ENCODE measurements at places on chromosomes 11 and 22.

GRCh38 chr11:65593518-65594414, 1.8 kb downstream of the KCNK7 start:
- peak; percentile 49 for DNase-seq

- no peak for DNase-seq
These were observed 4747.7 kb upstream of the OR11H1 start for GRCh38 chr22:10780281-10780680.

DNA sequence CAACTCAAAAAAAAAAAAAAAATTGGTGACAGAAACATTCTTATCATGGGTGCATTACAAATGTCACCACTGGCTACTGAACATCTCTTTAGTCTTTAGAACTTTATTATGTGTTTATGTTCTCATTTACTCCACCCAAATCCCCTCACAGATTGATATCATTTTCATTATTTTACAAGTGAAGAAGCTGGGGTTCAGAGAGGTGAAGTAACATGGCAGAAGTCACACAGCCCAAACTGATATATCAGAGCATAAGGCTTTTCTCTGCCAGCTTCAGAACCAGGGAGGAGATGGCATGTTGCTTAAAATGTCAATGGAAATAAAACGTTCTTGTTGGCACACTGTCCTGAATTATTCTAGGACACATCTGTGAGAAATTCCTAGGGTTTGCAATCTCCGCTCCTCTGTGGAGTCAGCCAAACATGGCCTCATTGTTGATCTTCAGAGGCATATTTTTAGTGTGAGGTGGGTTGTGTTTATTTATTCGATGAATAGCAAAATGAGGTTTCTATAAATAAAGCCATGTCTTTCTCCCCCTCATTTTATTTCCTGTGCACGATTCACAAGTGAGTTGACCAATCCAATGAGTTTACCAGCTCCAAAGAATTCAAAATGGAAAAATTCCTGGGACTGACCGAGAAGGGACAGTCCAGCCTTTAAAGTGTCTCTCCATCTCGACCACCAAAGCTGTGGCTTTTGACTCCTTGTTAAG, 72.9 kb upstream of the ANO1 start:
- no peak for DNase-seq

DNA sequence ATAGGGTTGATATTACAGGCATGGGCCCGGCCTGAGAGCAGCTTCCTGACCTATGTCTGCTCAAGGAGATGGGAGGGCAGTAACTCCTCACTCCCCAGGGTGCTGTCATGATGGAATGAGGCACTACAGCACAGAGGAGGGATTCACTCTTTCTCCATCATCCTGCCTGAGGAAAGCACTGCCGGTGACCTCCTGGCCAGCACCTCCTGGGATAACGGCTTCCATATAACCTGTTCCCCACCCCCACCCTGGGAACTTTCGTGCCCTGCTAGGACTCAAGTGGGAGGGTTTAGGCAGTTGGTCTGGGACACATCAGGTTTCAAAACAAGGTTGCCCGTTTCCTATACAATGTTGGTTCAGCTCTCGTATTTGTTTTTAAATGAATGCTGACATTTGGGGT, 42.7 kb upstream of the MN1 start:
- no peak for DNase-seq

DNA sequence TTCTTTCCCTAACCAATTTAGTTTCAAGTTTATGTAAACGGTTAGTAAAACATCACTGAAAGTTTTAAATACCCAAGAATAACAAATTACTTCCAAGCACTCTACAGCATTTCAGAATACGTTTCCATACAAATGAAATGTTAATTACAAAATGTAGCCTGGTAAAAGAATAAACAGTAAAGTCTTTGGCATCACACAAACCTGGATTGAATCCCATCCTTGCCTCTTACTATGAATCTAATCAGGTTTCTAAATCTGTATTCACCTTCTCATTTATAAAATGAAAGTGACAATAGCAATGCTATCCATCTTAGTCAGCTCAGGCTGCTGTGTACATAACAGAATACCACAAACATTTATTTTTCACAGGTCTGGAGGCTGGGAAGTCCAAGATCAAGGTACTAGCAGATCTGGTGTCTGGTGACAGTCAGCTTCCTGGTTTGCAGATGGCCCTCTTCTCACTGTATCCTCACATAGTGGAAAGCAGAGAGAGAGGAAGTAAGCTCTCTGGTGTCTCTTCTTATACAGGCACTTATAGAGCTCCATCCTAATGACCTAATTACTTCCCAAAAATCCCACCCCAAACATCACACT, 19.2 kb downstream of the FAM168A start:
- no peak for DNase-seq

DNA sequence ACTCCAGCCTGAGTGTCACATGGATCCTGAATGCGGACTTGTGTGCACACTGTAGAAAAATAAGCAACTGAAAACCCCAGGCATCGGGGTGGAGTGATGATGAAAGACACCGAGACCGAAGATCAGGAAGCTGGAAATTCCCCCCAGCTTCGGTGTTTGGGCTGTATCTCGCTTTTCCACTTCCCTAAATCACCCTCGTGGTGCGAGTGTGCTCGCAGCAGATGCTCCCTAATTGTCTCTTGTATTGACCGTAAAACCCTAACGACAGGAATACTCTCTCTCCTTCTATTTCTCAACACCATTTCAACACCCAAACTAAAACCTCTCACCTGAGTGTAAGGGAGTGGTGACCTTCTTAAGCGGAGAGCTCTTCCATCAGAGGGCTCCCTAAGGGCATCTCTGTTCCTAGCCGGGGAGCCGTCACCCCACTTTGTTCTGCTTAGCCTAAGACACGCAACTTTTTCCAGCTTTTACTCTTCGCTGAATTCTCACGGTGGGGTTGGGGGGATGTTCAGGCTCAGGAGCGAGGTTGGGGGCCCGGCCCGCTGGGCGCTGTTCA, 635 bp upstream of the GRK3 start:
- DNase-seq = peak; percentile 50

GRCh38 chr11:71096751-71097388, 155.5 kb downstream of the SHANK2 start:
- no peak for DNase-seq

DNA sequence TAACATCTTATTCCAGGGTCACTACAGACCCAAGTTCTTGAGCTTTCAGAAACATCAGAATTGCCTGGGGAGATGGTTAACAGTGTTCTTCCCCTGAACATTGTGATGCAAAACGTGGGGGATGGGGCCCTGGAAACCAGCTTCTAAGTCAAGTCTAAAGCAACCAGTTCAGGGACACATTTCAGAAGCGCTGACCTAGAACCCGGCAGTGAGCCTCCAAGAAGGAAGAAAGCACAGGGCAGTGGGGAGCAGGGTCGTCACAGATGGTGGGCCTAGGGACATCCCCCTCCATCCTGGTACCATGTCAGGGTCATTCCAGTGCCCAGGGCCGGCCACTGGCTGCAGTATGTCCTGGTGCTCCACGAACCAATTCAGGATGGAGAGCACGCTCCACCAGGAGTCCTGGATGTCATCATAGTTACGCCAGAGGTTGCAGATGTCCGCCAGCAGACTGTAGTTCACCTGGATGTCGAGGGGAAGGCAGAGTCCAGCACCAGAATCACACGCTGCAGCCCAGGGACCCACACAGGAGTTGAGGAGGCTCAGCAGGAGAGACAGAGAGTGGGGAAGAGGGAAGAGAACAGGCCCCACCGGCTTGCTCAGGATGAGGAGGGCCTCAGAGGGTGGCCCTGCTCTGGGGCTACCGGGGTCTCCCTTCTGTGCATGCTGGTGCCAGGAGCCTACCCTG, 5.0 kb downstream of the NAGA start:
- no peak for DNase-seq

- no peak for DNase-seq
These were observed 51.1 kb upstream of the LMO2 start for GRCh38 chr11:33942954-33943353.

DNA sequence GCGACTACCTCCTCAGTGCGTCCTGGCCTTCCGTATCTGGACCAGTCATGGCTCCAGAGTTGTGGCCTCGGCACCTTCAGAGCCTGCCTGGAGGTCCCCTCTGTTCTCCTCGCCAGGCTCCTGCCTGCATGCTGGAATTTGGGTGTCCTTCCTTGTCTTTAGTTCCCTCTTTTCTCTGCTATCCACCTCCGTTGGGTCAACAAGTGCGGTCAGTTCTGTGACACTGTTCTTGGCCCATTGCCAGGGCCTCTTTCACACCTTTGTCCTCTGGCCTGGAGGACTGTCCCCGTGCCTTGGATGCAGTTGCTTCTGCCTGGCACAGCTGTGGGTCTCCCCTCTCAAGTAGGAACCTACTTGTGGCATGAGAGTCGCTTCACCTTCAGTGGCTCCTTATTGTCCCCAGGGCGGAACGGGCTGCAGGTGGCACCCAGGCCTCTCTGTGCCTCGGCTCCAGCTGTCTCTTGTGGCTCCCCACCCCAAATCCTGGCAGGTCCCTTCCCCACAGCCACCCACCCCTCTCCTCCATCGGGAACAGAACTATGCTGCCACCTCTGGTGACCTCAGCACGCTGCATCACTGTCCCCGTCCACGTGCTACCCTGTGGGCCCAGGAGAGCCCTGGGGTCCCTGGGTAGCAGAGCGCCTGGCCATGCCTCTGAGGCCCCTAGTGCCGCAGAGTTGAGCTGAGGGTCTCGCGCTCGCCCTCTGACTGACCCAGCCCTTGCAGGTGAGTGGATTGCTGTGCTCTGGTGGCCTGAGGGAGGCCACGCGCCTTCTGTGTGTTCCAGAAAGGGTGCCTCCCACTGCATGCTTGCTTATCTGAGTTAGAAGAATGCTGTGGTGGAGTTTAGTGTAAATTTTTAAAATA, 4.7 kb downstream of the DGCR8 start:
- DNase-seq = no peak

DNA sequence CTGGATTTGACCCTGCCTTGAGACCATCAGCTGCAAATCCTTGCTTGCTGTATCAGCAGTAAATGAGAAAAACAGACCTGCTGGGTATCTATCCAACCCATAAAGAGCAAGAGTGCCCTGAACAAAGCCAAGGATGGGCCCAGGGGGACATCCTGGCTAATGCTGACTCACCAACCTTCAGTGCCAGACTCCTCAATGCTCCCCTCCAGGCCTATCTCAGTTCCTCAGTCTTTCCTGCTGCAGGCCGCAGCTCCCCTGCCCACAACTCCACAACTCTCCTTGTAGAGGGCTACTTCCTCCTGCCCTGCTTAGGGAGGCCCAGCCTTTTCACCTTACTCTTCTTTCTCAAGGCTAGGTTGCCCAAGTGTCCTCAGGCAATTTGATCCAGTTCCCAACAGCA, 2.6 kb downstream of the LAMTOR1 start:
- DNase-seq = no peak

DNA sequence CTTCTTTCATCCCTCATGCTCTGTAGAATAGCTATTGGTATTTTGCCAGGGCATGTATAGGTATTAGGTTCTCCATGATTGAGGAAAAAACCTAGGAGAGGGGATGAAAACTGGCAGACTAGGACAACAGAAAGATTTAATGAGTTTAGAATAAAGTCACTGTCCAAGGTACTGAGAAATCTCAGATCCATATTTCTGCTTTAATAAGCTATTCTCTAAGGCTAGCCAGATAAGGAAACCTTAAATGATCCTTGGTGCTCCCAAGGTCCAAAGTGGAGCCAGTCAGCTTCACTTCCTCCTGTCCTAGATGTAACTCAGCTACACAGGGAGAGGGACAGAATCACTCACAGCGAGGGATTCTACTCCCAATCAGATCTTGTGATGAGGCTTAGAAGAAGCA, 13.7 kb upstream of the CSNK2A3 start:
- DNase-seq = no peak

GRCh38 chr11:134712228-134713145, 300.4 kb upstream of the B3GAT1 start:
- no peak for DNase-seq

GRCh38 chr11:10891151-10891720, 33.4 kb upstream of the ZBED5 start:
- no peak for DNase-seq

DNA sequence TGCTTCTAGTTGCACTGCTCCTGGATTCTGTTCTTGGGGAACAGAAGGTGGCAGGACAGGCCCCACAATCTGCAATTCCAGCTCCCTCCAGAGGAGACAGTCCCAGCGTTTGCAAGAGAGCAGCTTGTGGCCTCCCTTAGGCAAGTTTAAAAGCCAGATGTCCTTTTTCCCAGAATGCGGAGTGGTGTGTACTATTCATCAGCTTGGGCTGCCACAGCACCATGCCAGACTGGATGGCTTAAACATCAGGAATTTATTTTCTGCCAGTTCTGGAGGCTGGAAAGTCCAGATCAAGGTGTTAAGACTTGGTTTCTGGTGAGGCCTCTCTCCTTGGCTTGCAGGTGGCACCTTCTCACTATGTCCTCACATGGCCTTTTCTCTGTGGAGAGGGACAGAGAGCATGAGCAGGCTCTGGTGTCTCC, 11.7 kb downstream of the MIAT start:
- no peak for DNase-seq

GRCh38 chr11:74581954-74582547, 10.3 kb upstream of the POLD3 start:
- no peak for DNase-seq

DNA sequence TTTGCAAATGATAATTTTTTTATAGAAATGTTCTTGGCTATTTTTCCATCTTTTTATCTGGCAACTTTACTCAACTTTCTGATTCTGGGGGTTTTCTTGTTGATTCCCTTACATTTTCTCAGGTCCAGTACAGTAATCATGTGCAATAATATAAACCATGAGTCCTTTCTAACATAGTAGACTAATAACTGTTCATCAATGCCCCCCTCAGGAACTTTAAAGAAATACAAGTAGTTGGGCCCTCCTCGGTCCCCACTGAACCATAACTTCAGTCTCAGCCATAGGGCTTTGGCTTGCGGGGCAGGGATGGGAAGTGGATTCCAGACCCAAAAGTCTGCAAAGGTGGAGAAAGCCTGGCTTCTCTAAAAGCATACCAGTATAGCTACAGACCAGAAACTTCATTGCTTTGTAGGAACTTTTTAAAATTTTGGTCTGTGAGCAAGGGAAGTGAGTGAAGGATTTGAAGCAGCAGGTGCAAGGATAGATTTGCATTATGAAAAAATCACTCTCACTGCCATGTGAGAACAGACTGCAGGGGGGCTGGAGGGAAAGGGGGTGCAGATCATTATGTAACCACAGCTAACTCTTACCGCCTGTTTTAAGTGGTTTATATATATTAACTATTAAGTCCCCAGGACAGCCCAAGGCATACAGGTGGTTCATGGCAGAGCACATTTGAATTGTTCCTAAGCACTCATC, 10.4 kb upstream of the TUB start:
- no peak for DNase-seq

- DNase-seq = peak; percentile 75
These were observed 9.8 kb downstream of the FAM111A start for GRCh38 chr11:59152312-59152951.

Measured in CD4-positive, CD25-positive, alpha-beta regulatory T cell (primary cell).